Activated CD4-positive, alpha-beta T cell treated with anti-CD3 and anti-CD28 coated beads for 1 hour (primary cell): ENCODE measurements at places on chromosomes 13 and 19.

- no peak for DNase-seq
Measured at GRCh38 chr13:87052731-87053130, 618.4 kb upstream of the SLITRK5 start.

GRCh38 chr13:25674371-25674770 is 302.6 kb downstream of the ATP8A2 start:
- DNase-seq, result no peak

GRCh38 chr19:50563597-50563996 is 4.6 kb downstream of the LRRC4B start:
- no peak for DNase-seq

DNA sequence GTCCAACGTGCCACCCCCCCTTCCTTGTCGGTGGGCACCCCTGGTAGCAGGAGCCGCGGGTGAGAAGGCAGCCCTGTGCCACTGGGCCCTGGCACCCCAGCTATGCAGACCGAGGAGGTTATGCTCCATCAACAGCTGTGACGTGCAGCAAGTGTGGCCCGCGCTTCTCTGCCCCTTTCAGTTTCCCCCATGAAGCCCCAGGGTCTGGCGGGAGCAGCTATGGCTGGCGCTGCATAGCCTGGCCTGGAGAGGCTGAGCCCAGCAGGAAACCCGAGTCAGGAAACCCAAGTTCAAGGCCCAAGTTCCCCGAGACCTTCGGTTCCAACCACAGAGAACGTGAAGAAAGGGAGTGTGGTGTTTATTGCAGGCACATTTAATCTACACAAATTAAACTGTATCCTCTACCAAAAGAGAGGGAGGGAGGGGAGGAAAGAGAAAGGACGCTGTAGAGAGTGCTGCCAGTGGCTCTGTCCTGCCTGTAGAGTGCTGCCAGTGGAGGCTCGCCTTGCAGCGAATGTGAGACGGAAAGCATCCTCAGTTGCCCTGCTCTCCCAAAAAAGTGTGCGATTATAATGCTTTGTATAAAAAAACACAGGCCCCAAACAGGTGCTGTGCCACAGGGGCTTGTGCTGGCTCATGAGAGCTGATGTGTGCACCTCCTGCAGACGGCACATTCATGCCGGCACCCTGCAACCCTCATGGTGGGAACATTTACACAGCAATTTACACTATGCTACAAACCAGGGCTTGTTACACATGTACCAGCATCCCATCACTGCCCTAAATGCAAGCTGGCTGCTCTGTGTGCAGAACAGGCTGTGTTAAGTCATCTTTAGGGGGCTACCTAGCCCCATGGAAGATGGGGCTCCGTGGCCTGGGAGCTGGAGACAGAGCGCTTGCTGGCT is 16.3 kb downstream of the POP4 start:
- no peak for DNase-seq

GRCh38 chr19:50705422-50706019 is 14.1 kb downstream of the SHANK1 start:
- no peak for DNase-seq

DNA sequence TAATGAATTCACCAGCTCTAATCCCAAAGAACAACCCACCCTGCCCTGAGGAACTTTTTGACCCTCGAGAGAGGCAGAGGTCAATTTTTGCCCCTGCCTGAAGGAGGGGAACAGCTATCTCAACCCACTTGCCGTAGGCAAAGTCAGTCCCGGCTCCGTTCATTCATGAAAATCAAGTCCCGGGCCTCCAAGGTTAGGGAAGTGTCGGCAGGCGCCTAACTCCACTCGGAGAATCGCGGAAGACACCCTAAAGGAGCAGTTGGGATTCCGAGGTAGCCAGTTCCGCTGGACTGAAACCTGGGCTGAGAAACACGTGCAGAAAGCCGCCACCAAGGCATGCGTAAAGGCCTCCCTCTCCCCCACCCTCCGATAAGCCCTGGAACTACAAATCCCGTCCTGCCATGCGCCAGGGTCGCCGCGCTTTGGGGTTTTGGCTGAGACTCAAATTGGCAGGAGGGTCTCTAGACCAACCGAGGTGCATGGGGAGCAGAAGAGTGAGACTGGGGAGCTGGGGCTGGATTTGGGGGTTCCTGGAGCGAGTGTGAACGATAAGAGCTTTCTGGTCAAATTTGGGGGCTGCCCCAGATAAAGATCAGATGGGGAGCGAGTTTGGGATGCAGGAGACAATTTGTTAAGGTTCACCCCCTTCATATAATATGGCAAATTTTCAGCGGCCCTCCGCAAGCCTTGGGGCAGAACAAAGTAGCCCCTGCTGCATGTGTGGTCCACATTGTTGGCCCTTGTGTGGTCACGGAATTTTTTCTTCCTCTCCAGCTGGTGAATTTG is at the start of gene TNPO2:
TNPO2 (minus strand) TSS at position 292 of the 786 bp plus-strand sequence. CDS start 2,955 bp downstream, outside the sequence.
- peak; percentile 51 for DNase-seq

DNA sequence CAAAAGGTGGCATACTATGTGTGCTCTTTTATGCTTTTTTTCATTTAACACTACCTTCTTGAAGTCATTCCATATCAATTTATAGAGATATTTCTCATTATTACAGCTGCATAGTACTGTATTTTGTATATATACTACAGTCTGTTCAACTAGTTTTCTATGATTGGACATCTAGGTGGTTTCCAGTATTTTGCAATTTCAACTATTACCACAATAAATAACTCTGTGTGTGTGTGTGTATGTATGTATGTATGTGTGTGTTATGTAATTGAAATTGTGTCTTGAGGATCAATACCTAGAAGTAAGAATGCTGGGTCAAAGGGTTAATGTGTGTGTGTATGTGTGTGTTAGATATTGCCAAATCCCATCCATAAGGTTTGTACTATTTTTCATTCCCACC is 7.0 kb downstream of the LPAR6 start:
- no peak for DNase-seq

- no peak for DNase-seq
Measured at GRCh38 chr19:35911173-35911572, 3.1 kb upstream of the TYROBP start.

DNA sequence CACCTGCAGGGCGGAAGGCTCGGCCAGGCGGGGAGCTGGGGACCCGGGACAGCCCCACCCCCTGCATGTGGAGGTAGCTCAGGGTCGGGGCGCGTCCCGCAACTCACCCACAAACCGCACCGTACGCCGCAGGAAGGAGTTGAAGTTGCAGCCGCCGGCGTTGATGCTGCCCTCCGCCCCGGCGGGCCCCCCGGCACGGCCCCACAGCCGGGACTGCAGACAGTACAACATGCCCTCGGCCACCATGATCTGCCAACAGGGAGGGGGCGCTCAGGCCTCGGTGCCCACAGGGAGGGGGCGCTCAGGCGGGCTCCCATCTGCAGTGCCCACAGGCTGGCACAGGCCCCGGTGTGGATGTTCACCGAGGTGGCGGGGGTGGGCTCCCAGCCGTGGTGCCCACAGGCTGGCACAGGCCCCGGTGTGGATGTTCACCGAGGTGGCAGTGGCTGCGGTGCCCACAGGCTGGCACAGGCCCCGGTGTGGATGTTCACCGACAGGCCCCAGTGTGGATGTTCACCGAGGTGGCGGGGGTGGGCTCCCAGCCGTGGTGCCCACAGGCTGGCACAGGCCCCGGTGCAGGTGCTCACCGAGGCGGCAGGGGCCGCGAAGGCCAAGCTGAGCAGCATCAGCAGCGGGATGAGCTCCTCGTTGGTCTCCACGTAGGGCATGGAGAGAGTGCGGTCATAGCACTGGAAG is 6.5 kb downstream of the PLPPR3 start:
- no peak for DNase-seq

- no peak for DNase-seq
Measured at GRCh38 chr19:2003874-2004273, 11.6 kb downstream of the BTBD2 start.

- no peak for DNase-seq
Measured at GRCh38 chr13:41013835-41014234, 5.3 kb downstream of the ELF1 start.

- DNase-seq, result peak; percentile 36
Measured at GRCh38 chr19:46840498-46840942, 10.1 kb downstream of the AP2S1 start.

- no peak for DNase-seq
Measured at GRCh38 chr19:44696939-44697669, 1.8 kb upstream of the CEACAM16 start.

GRCh38 chr13:32259116-32259515 is 56.0 kb downstream of the ZAR1L start:
- DNase-seq, result no peak

DNA sequence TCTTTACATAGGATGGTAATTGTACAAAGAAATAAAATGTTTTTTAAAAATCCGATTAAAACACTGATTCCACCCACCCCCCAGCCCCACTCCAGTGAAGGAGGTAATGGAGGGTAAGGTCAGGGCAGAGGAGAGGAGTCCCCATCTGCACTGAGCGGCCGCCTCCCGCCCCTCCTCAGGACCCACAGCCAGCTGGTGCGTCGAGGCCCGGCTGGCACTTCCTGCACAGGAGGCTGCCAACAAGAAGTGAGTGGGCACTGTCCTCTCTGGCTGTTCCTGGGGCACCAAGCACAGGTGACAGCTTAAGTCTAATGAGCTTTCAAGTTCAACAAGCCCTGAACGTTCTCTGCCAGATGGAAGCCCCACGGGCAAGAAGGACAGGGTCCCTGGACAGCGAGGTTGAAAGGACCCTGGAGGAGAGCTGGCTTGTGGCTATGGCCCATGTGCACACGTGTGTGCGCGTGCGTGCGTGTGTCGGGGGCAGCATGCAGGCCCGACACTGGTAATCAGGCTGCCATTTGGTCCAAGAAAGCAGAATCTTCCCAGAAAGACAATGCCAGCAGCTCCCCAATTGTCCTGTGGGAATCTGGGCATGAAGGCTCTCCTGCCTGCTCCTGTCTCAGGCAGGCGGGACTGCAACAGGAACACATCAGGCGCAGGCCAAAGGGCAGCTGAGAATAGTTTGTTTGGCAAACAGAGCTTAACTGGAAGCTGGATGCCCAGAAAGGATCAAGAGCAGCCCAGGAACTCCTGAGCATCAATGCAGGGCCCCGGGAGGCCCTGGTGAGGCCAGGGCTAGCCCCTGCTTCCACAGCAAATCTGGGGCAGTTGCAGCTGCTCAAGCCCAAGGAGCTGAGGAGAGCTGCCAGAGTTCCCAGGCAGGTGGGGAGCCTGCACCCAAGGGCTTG is 15.1 kb upstream of the EPHX3 start:
- no peak for DNase-seq

- DNase-seq, result no peak
Measured at GRCh38 chr19:17946965-17947784, 14.4 kb downstream of the CCDC124 start.

DNA sequence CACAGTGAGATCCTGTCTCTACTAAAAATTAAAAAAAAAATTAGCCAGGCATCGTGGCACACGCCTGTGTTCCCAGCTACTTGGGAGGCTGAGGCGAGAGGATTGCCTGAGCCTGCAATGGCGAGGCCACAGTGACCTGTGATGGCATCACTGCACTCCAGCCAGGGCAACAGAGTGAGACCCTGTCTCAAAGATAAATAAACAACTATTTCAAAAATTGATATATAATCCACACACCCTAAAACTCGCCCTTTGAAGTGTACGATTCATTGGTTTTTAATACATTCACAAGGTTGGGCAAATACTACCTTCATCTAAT is 12.1 kb upstream of the TICAM1 start:
- no peak for DNase-seq

DNA sequence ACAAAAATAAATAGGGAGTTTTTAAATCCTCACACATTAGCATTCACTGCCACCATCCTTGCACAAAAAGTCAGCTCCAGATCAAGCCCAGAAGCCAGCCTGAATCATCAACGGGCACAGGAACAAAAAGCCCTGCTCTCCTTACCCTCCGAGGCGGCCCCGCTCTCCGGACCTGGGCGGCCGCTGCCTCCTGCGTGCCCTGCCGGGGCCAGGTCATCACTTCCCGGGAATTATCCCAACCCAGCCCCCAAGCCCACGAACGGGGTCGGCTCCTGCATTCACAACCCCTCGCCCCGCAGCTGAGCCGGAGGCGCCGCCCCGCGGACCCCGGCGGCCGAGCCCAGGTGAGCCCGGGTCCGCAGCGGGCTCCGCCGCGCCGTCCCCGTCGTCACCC is 754 bp downstream of the DNAJB1 start:
- no peak for DNase-seq

DNA sequence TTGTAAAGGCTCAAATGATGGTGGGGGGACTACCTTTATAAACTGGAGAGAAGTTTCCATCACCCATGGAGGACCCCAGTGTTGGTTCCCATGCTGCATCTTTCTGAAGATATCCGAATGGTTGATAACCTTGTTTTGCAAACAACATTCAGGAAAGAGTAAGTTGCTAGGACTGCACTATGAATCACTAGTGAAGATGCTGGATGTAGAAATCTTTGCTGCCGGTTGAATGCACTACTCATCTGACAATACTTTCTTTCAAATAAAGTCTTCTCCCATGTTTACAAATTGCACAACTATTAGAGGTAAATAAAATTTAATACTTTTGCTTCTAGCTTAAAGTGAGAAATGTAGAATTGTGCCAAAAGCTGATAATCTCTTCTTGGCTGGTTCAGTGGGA is 198.4 kb upstream of the SLITRK6 start:
- DNase-seq, result no peak
